G401 (cell line): ENCODE measurements at places on chromosomes 3 and 15.

DNA sequence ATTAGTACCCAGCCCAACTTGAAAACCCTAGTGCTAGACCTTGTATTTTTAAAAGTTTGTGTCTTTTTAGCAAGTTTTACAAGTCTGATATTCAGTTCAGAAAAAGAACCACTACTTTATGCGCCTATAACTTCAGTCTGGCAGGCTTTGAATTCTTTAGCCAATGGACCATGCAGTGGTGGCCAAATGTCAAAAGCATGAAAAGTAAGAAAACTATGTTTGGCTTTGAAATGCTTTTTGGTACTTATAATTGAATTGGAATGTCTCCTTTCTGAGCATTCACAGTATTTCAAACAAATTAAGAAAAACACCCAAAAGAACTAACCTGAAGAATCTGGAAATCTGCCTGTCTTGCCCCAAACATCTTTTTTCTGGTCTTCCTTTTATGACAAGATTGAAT lies 12.8 kb downstream of the WDR48 start:
- no peak for DNase-seq

DNA sequence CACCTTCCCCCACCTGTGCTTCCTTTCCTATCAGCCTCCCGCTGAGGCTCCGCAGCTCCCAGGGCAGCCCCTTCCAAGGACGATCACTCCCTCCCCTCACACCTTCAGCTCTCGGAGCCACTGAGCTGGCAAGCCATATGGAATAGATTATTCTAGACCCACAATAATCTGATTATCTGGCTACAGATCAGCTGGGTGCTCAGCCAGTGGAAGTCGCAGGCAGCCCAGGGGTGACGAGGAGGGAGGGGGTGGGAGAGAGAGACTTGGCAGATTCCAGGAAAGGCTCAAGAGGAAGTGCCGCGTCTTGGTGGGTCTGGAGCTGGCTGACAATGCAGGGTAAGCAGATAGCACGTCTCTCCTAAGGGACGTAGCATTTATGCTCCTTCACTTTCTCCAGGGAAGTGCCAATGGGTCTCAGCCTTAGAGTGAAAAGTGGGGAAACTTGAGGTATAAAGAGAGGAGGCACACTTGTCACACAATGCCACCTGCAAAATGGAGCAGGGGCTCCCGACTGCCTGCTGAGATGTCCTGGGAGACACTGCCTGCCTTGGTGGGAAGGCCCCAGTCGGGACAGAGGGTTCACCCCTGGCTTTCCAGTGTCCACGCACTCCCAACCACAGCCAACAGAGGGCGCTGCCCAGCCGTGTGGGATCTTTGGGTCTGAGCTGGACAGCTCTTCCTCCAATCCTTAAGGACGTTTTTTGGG lies 9.4 kb upstream of the MESP1 start:
- DNase-seq: peak; percentile 43

DNA sequence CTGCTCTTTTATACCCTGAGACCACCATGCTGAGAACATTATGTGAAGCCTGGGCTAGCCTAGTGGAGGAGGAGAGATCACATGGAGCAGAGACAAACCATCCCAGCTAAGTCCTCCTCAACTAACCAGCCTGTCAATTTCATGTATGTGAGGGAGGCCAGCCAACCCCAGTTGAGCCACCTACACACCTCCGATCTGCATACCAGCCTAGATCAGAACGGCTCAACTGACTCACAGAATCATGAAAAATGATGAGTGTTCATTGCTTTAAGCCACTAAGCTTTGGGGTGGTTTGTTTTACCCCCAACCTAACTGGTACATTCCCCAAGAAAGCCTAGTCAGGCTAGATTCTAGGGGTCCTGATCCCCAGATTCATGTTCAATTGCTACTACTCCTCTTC lies 19.4 kb upstream of the CA12 start:
- DNase-seq: no peak

DNA sequence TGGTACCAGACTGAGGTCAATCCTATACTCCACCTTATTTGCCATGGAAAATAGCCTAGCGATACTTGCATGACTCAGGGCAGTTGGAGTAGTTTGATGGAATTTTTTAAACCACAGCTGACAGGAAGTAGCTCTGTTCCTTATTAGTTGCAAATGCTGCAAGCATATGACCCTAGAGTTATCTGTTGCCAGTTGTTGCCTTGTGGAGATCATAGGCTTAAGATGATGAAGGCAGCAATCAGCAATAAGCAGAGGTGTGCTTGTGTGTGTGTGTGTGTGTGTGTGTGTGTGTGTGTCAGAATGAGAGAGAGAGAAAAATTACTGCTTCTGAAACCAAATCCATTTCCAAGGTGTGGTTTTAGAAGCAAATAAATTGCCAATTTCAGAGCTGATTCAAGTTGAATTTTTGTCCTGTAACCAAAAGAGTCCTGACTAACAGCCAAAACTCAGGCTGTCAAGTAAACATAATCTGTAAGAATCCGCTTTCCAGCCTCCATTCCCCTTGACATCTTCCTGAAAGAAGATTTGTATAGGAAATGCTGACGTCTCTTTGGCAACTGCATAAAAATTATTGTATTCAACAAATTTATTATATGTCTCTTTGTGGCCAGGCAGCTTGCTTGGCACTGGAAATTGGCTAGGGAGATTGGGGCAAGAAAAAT lies 141.2 kb downstream of the SERPINI1 start:
- no peak for DNase-seq

DNA sequence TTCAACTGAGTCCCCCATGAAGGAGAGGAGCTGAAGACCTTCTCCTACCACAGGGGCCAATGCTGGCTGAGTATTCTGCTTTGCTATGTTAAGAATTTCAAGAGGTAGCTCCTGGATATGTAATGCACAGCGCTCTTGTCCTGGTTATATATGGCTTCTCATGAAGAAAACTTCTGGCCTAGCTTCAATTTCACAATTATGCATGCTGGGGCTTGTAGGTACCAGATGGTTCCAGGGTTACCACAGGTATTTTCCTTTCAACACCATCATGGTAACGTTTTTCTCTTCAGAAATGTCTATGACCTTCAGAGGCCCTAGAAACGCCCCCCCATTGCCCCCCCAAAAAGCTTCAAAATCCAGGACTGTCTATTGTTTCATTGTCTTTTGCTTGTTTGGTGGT lies 311.7 kb upstream of the ICE2 start:
- peak; percentile 20 for DNase-seq

GRCh38 chr15:78927077-78927790 lies 17.6 kb downstream of the CTSH start:
- DNase-seq: no peak

- DNase-seq: no peak
These were observed 48.3 kb downstream of the SERP1 start for GRCh38 chr3:150497956-150498355.

DNA sequence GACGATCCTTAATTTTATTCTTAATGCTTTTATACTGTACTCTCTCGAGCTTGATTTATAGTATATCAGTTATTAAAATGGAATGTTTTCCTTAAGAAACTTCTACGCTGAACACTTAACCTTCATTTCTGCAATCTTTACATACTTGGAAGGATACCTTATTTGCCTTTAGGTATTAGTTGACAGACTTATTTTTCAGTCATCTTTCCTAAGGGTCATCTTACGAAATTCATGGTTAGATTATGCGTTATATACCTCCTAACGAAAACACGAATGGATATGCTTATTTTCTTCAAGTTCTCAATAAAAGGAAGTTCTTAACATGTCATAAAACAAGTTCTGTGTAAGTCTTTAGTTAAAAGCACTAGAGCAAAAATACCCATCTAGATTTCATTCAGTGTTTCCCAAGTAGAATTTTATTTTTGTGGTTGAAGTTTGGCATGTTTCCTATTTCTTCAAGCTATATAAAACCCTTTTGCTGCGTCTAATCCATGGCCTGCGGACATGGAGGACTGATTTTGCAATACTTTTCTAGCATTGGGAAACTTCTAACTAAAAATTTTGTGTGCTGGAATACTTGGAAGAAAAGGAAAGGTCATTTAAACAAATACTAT lies 231.3 kb downstream of the TP63 start:
- DNase-seq: no peak

GRCh38 chr3:157631478-157631877 lies 128.3 kb upstream of the VEPH1 start:
- DNase-seq: no peak
